ENCODE measurements at places on chromosomes 16 and 17.

GRCh38 chr16:7983676-7984075 is 606.6 kb downstream of the TMEM114 start:
- no peak for DNase-seq

DNA sequence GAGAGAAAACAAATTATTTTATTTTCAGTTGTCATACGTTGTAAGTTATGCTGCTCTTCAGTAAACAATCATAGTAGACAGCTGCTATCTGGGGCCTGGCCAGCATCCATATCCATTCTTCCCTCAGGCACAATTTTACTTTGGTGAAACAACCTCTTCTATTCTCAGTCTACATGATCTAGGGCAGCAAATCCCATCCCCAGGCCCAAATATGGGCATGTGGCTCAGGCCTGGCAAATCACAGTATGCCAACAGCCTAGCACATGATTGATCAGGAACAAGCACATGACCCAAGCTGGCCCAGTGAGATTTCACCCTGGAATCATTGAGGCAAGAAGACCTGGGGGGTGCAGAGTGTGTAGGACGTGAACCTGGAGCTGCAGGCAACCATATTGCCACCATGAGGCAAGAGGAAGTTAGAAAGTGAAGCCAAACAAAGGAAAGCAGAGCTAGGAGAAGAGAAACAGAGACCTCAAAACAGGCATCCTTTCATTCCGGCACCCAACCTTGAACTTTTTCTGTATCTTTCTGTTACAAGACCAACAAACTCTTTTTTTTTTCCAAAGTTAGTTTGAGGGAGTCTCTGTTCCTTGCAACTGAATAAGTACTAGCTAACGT is 10.3 kb upstream of the ABCC12 start:
- DNase-seq: no peak

DNA sequence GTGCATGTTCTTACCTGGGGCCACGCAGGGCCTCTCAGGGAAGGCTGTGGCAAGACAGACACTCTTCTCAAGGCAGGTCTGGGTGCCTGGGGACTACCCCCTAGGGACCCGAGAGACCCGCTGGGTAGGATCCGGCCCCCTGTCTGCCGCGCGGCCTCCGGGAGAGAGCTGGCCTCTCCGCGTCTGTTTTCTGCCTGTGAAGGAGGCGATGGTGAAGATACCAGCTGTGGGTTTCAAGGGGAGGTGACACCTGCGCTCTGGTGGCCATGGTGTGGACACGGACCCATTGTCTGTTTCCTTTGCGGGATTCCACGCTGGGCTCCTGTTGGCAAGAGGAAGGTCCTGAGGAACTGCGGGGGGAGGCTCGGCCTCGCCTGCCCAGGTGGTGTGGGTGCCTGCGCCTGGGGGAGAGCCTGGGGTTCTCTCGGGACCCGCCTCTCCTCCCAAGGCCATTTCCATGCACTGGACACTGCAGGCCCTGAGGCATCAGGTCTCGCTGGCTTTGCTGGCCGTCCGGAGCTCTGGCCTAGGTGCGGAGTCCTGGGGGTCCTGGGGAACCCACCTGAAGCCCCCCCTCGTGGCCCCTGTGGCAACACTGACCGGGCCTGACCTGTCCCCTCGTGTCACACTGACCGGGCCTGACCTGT is 12.2 kb upstream of the METRNL start:
- DNase-seq: no peak

DNA sequence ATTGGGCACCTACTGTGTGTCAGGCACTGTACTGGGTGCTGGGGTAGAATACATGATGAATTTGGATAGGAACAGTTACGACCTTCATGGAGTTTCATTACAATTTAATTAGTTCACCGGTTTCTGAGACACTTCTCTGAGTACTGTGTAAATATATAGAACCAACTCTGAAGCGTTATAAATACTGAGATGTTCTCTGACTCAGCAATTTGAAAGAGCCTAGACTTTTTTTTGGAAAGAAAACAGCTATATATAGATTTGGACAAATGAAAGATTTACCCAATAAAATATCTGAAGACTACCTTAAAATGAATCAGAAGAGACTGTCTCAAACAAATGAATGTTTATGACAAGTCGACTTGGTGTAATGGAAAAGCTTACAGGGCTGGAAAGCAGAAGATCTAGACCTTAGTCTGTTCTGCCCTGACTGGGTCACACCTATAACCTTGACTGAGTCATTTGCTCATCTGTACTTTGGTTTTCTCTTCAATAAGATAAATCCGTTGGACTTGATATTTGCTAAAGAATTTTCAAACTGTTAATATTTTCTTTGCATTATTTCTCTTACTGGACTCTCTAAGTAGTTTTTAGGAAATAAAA is 4.6 kb upstream of the GAN start:
- DNase-seq: no peak

- no peak for DNase-seq
These were observed 5.7 kb downstream of the C16orf86 start for GRCh38 chr16:67672306-67672705.

DNA sequence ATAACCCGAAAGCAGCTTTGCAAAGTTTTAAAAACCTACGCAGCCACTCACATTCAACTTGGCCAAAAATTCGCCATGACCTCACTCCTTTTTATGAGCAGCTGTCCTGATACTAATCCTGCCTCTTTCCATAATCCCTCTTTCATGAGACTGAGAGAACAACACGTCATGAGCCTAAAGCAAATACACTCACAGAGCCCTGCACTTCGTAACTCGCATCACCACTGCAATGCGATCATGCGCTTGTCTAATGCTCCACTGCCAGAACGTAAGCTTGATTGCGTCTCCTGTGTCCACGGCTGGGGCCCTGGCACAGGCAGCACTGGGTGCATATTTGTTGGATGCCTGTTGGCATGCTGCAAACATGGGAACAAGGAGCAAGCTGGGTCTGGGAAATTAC is 36.2 kb downstream of the CDRT4 start:
- no peak for DNase-seq

- DNase-seq: peak; percentile 93
These were observed 90.0 kb downstream of the GNAO1 start for GRCh38 chr16:56281249-56281805.

GRCh38 chr17:28147017-28147416 is 104.5 kb downstream of the NLK start:
- DNase-seq: no peak

DNA sequence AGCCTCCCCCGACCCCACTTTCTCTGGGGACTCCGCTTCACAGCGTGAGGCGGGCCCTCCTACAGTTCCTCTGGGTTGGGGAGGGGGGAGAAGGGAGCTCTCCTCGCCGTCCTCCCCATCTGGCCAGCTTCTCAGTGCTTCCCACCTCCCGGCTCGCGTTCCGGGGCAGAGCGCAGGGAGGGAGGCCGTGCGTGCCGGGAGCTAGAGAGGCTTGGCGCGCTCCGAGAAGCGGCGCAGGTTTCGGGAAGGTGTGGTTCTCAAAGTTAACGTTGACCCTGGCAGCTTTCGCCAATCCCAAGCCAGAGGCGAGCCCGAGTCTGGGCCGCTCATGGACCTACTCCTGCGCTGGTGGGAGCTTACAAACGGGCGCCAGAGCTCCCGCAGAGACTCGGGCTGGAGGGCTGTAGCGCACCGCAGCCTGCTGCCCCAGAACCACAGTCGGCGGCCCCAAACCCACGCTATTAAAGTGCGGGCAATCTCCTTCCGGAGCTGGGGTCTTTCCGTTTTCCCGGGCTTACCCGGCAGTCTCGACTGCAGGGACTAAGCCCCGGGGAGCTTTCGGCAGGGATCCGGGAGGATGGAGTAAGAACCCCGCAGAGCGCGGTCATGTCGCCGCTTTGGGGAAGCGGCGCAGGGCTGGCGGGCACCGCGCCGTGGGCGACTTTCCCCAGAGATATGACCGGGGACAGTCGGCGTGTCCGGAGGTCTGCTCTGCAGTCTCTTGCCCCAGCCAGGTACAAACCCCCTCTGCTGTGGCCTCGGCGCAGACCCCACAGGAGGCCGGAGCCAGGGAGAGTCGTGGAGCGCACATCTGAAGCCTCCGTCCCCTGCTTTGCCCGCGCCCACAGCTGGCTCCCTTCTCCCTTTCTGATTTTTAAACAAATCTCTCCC is 787 bp downstream of the CDH11 start:
- DNase-seq: no peak

GRCh38 chr16:72500545-72500944 is 328.6 kb upstream of the PMFBP1 start:
- no peak for DNase-seq

DNA sequence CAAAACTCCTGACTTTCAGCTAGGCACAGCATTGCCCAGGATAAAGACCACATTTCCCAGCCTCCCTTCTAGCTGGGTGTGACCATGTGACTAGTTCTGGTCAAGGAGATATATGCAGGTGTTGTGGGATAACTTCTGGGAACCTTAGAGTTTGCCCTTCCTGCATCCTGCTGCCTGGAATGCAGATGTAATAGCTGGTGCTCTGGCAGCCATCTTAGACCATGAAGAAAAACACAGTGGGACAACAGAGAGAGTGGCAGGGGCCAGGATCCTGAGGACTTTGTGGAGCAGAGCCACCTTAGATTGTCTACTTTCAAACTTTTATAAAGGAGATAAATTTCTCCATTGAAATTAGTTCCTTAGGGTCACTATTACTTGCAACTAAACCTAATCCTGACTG is 101.3 kb downstream of the GSG1L start:
- DNase-seq: no peak

DNA sequence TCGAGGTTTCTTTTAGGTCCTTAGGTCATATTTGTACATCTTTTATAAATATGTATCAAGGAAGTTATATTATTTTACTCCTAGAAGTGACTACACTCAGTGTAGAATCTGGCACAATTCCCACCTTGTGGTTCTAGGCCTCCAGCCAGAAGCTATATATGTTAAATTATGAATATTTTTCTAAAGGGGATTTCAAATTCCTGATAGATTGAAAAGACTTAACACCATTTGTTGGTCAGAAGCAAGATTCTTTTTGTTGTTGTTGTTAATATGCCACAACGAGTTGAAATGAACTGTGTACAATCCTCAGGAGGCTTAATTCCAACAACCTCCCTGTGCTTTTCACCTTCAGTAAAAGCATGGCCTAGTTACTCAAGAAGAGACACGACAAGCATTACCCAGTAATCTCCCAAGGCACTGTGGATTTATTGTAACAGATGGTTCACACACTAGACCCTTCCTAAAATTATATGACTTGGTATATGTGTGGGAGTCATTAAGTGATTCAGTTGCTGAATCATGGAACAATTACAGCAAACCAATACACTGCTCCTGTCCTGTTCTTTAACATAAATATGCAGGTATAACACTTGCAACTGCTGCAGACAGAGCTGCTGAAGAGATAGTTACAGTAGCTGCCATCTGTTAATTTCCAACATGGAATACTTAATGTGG is 964.4 kb upstream of the GOT2 start:
- DNase-seq: no peak

DNA sequence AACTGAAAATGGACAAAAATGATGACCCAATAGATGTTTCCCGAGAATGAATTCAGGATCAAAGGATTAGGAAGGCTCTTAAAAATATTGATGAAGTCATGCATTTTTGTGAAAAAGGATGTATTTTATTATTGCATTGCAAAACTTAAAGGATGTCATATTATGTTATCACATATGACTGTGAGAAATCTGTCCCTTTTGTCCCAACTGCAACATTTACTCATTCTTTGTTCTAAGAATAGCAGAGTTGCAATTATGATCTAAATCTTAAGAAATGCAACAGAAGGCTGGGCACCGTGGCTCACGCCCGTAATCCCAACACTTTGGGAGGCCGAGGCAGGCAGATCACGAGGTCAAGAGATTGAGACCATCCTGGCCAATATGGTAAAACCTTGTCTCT is 13.1 kb upstream of the MYH13 start:
- no peak for DNase-seq

- DNase-seq: no peak
These were observed 83.2 kb downstream of the IRX3 start for GRCh38 chr16:54203384-54203783.

DNA sequence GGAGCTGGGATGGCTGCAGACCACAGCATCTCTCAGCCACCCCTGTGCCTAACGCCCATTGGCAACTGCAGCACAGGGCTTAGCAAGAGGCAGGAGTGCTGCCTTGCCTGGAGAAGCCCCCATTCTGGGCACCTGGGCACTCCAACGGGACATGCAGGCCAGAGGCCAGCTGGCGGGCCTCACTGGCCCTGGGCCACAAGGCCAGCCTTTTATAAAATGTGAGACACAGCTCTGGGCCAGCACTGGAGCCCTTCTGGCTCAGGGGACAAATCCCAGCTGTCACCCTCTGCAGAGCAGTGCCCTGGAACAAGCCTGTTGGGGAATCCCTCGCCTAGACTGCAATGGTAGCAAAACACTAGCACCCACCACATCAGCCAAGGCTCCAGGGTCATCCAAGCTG is 171.8 kb downstream of the WSCD1 start:
- no peak for DNase-seq

- DNase-seq: no peak
These were observed 10.2 kb downstream of the COTL1 start for GRCh38 chr16:84607694-84608093.

DNA sequence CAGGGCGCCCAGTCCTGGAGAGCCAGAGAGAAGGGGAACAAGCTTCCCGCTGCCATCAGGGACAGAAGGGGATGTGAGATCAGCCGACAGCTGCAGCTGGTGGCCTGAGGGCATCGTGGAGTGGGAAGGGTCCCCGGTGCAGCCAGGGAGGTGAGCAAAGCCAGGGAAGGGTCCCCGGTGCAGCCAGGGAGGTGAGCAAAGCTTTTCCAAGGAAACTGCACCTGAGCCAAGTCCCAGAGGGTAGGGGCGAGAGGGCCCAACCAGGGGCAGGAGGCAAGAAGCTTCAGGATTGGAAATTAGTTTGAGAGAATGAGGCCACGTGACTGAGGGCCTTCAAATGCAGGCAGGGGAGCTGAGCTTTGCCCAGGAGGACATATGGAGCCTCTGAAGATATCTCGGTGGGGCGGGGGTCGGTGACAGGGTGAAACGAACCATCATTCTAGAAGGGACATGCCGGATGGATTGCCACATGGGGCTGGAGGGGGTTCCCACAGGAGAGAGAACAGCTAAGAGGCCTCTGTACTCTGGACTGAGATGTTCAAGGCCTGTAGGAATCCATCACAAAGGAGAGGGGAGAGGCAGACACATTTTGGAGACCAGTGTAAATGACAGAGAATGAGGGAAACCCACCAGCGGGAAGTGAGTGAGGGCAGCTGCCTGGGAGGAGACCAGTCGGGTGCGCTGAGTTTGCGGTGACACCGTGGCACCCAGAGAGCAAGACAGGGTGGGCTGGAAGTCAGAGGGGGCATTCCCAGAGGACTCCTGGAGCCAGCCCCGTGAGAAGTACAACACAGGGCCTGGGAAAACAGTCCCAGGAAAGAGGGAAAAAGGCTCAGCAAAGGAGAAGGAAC is 31.4 kb upstream of the RPH3AL start:
- DNase-seq: no peak

DNA sequence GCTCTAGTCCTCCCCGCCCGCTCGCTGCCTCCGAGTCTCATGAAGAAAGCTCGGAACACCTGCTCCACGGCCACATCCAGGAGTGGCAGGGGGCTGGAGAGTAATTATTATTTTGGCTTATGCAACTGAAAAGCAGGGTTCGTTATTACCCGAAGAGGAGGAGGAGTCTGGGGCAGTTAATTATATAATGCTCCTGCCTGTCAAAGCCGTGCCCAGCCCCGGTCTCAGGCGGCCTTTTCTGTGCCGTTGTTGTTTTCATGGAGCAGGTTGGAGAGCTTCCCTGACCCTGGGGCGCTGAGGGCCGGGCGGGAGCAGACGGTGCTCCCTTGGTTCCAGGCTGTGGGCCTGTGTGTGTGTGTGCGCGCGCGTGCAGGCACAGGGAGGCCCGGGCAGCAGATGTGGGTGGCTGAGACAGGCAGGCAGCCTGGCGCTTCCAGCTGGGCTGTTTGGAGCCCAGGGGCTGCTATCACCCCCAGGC is 2.4 kb downstream of the JPH3 start:
- DNase-seq: no peak

Data from iPS DF 6.9 (cell line).